Left renal pelvis (tissue), 4 donors: ENCODE measurements at places on chromosomes 3 and 15.

- no peak for DNase-seq
These were observed 5.7 kb downstream of the PTH1R start for GRCh38 chr3:46883054-46883829.

- no peak for DNase-seq
These were observed 21.9 kb downstream of the GABRA5 start for GRCh38 chr15:26888761-26889160.

- no peak for DNase-seq
These were observed 226.3 kb upstream of the ARHGEF26 start for GRCh38 chr3:153894857-153895256.

- no peak for DNase-seq
These were observed 221.2 kb downstream of the THRB start for GRCh38 chr3:24273491-24273890.

- DNase-seq = no peak
These were observed 20.9 kb downstream of the PLSCR1 start for GRCh38 chr3:146523531-146523930.

- DNase-seq = no peak
These were observed 799.9 kb downstream of the AGBL1 start for GRCh38 chr15:86879250-86880229.

GRCh38 chr3:186990878-186991308 lies 60.6 kb downstream of the ST6GAL1 start:
- no peak for DNase-seq

DNA sequence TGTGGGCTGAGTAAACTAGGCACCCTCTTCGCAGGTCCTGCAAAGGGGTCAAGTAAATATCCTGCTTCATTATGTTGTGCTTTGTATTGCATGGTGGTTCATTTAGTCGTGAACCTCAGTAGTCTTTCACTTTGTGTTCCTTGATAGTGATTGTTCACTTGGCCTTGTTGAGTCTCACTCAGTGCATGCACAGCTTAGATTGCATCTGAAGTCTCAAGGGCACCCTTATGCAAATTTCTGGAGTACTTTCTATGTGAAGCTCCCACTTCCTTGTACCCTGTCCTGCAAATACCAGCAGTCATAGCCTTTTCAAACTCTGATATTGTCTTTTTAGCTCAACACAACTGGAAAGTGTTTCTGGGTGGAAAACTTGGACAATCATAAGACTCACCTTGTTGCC lies 519.2 kb downstream of the NAALADL2 start:
- DNase-seq = no peak

DNA sequence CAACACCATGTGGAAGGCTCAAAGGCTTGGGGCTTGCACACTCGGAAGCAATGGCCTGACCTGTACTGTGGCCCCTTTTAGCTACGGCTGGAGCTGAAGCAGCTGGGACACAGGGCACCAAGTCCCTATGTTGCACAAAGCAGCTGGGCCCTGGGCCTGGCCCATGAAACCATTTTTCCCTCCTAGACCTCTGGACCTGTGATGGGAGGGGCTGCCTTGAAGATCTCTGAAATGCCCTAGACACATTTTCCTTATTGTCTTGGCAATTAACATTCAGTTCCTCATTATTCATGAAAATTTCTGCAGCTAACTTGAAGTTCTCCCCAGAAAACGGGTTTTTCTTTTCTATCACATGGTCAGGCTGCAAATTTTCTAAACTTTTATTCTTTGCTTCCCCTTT lies 85.6 kb upstream of the ALDH1A3 start:
- DNase-seq = no peak

- DNase-seq = no peak
These were observed 37.0 kb downstream of the FMN1 start for GRCh38 chr15:33157371-33158037.

GRCh38 chr15:27514526-27514925 lies 543.5 kb downstream of the GABRG3 start:
- DNase-seq = no peak

DNA sequence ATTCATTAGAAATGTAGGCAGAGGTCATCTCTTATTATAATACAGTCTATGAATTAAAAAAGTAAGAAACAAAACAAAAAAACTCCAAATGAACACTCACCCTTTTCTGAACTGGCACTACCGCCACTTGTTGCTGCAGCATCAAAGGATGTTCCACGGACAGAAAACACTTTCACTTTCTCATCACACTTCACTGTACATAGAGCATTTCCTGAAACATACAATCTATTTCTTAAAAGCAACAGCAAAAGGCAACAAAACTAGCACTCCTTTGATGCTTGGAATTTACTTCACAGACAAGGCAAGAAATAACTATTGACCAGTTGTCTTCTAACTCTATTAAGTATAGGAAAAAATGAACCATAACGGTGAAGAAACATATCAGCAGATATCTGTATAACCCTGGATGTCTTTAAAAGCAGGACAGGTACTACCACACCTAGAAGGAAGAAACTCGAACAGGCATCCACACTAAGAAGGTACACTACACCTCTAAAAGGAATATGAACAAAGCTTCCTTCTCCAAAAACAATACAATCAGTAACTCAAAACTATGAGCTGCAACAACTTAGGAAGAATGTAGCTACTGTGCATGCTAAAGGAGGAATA lies 24.9 kb downstream of the ETFA start:
- no peak for DNase-seq
